ENCODE measurements at places on chromosomes 4 and X.

GRCh38 chr4:48178931-48179330, 44.9 kb upstream of the TXK start:
- DNase-seq: no peak

DNA sequence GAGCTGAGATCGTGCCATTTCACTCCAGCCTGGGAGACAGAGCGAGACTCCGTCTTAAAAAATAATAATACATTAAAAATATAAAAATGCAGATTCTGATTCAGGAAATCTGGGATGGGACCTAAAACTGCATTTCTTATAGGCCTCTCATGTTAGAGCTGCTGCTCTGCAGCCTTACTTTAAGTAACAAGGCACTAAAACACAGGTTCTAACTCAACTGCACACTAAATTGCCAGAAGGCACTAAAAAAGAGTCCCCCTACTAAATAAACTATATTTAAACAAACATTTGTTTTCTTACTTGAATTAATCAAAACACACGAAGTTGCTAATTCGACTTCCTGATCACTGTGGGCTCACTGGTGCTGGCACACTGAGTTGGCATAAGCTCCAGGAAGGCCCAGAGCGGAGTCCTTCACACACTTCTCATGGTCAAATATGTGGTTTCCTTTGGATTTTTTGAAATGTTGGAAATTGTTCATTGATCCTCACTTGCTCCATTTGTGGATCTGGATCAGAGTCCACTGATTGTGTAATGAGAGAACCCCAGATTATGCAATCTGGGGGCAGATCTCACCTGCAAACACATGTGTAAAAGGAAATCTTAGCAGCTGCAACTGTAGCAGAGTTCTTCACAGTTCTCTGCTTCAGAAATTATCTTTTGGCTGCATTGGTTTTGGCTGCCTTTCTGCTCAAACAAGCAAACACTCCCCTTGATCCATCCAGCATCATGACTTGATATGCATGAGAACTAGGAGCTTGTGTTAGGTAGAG, 59.3 kb downstream of the AFF1 start:
- no peak for DNase-seq

- no peak for DNase-seq
These were observed 164.0 kb upstream of the TRAM1L1 start for GRCh38 chr4:117249333-117249732.

- no peak for DNase-seq
These were observed 210.7 kb downstream of the PPP3CA start for GRCh38 chr4:101136373-101137370.

DNA sequence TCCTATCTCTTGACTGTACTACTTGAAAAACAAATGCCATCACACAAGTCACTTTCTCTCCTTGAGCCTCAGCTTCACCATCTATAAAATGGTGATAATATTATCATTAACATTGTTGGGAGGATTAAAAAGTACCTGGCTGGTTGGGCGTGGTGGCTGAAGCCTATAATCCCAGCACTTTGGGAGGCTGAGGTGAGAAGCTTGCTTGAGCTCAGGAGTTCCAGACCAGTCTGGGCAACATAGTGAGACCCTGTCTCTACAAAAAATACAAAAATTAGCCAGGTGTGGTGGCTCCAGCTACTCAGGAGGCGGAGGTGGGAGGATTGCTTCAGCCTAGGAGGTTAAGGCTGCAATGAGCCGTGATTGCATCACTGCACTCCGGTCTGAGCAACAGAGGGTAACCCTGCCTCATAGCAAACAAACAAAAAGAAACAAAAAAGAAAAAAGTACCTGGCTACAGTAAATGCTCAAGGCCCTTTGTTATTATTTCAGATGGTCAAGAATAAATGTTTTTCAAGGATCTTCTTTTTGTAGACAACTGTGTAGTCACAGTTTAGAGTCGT, 120.3 kb downstream of the CHRNA9 start:
- DNase-seq: no peak

GRCh38 chrX:7378406-7378805, 230.5 kb upstream of the PUDP start:
- DNase-seq: no peak

- DNase-seq: peak; percentile 36
These were observed 408 bp downstream of the TMEM33 start for GRCh38 chr4:41935652-41936021.

DNA sequence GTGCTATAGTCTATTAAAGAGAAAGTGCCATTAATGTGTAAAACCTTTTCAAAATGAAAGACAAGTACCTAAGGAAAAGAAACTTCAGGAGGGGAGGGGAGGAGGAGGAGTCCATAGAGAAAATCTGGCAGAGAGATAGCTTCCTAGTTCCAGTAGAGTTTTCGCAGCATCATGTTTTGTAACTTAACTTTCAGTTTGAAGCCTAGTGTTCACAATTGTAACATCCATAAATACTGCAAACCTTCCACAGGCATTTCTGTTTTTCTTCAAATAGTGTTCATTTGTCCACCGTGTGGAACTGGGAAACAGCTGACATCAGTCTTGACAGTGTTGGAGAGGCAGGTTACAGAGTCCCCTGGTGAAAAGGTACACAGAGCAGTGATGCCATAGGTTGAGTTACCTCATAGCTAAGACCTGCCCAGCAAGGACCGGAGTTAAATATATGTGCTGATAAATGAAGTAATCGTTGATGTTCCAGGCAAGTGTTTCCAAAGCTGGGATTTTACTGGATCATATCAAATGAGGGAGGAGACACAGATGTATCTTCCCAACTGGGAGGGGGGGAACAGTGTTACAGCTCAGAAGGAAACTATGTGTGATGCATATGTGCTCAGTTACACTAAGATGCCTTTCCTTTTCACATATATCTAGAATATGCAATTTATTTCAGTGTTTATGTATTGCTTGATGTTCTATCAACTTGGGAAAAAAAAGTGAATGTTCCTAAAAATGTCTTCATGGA, 369.5 kb upstream of the FAM241A start:
- DNase-seq: no peak

DNA sequence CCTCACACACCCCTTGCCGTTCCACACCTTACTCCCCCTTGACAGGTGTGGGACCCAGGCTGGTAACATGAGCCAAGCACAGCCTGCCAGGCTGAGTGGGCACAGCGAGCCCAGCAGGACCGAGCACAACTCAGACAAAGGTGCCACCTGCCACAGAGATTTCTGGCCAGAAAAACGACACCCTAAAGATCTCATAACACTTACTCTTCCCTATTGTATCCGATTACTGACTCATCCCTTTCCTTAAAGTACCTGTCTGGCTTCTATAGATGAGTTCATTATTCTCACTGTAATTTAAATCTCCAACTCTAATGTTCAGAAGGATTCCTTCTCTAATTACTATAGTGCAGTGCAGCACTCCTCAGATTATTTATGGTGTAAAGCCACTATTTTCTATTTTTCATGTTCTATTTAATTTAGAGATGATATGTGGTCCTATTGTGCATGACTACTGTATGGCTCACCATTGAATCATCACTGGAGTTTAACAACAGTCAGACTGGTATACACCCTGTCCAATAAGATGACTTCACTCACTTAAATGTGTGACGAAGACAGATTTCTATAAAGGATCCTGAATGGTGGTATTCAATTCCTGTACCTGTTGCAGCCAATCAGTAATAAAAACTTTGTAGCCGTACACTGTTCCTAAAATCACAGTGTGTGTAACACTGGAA, 7.6 kb upstream of the SYTL5 start:
- no peak for DNase-seq

- DNase-seq: no peak
These were observed 46.6 kb upstream of the MAGEC2 start for GRCh38 chrX:142251680-142252079.

- no peak for DNase-seq
These were observed 93.2 kb downstream of the IL1RAPL2 start for GRCh38 chrX:104659005-104659744.

DNA sequence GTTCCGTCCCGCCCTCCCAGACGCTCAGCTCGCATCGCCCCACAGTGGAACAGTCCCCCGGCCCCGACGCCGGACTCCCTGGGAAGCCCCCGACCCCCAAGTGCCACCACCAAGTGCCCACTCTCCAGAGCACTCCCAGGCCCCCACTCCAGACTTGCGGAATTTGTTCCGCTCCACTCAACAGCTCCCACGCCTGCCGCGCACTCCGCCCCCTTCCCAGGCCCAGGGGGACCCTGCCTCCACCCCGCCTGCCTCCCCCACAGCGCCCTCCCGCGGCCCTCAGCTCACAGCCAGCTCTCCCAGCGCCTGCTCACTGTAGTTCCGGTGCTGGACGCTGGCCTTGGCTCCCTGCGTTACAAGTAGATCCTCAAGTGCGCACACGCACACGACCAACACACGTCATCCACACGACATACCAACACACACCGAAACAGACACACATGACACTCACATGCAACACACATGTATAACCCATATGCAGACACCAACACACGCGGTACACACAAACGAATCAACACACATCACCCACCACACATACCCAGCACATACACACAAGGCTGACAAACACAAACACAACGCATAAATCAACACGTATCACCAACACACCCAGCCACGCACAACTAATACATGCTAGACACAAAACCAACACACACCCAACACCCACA, 8.0 kb downstream of the MSX1 start:
- no peak for DNase-seq

DNA sequence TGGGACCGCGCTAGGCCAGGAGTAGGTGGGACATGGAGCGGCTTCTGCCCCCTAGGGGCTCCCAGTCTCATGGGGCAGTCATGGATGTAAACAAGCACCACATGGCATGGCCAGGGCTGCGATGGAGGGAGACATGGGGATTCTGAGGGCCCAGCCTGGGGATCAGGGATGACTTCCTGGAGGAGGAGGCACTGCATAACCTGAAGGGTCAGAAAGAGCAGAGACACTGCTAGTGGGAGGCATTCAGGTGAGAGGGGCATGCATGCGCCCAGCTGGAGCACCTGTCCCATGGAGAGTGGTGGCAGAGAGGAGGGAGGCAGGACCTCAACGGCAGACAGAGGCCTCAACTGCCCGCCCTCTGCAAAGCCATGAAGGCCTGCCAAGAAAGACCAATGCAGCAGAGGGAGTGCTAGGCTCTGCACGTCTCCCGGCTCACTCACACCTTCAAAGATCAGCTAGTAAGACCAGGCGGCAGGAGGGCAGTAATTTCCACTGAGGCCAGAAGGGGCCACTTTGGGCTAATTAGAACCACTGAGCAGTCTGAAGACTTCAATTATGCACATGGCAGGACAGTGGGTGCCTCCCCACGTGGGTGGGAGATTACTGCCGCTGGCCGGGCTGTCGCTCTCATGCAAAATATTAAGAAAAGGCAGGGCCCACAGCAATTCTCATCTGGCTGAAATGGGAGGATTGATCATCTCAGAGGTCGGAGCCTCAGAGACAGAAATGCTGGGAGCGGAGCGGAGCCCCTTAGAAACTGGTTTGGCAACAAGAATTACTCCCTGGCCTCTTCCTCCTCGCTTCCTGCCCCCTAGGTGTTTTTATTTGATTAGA, 69.6 kb downstream of the PPP2R2C start:
- DNase-seq: no peak

DNA sequence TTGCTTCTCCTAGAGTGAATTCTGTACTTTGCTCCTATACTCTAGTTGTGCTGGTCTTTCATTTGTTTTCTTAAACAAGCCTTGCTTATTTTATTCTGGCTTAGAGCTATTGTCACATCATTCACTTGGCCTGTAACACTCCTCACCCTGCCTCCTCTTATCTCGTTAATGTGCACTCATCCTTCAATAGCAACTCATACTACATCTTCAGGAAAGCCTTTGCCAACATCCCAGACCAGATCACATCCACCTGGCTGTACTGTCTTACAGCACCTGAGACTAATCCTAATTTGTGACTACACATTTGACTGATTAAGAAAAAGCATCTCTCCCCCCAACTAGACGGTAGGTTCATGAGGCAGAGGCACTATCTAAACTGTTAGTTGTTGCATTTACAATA, 80.8 kb downstream of the SLC7A11 start:
- DNase-seq: no peak

- DNase-seq: no peak
These were observed 89.3 kb upstream of the UGT8 start for GRCh38 chr4:114509340-114509739.

DNA sequence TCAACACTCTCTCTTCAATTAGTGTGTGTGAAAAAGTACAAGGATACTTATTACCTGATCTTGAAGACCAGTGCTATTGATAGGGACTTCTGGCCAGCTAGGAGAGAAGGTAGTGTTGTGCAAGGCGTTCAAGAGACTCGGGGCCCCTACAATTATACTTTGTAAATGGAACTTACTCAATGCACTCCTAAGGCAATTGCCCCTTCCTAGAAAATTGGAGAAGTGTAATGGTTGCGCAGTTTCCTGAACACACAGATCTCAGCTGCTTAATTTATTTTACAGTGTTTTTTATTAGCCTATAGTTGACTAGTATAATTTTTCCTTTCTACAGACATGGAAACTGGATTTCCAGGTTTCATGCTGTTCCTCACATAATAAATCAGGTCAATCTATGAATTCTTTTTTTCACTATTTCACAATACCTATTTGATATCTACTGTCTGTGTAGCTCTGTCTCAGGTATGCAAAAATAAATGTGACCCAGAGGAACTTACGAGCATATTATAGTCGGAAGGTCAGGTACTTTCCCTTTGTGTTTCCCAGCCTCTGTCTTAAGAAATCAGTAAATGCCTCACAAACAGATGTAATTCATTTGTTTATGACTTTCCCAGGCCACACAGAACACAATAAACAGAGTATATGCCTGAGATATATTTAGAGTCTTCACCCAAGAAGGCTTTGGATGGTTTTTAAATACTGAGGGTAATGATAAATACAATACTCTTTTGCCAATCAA, 89.1 kb upstream of the TET2 start:
- DNase-seq: no peak

DNA sequence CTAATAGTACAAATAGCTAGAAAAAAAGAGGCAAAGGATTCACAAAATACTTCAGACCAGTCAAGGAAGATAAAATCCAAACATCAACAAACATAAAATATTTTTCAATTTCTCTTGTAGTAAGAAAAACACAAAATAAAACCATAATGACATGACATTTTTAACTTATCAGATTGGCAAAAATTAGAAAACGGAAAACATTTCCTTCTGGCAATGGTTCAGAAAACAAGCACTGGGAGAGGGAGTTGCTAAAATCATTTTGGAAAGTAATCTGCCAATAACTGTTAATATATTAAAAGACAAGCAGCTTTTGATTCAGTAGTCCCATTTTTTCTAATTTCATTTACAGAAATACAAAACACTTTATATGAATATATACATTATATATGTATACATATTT, 26.1 kb downstream of the TKTL2 start:
- no peak for DNase-seq

DNA sequence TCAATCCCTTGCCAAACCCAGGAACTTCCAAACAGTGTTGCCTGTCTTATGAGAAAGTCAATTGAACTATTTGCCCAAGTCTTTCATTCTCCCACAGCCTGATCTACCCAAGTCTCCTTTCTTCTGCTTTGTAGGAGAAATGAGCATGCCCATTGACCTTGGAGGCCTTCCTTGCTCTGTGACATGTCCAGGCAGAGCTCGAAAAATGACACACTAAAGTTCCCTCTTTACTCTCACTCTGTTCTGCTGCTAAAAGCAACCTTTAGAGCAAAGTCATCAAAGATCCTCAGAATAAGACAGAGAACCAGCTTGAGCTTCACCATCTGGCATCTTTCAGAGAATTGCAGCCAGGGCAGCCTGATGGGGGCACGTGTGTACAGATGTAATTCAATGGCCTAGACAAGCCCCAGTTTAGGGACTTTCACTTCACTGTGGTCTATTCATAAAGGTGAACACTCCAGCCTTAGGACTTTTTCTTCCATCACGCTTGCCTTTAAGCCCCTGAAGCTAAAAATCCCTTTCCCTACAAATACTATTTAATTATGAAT, 136.4 kb downstream of the AMELX start:
- no peak for DNase-seq
